Anterior cingulate cortex (tissue), 58 donors: ENCODE measurements at places on chromosomes 3 and 15.

DNA sequence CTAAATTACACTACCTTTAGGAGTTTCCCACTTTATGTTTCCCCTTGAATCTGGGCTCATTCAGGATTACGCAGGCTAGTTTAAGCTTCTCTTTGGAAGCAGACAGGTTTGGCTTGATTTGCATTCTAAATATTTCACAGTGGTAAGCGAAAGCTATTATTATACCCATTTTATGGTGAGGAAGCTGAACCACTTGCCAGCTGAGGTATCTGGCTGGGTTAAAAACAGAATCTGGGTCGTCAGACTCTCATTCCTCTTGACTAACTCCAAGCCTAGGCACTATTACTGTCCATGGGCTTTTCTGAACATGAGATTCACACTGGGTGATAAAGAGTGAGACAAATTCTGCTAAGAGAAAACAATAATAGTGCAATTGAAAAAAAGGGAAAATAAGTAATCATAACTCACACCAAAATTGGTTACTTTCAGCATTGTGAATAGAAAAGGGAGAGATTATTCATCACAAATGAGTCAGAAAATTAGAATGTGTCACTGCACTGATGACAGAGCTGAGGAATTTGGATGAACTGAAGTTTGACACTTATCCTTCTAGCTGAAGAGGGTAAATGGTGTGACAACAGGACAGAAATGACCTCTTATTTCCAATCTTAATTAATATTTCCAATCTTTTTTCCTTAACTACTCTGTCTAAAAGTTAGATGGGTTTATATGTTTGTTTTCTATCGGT, 211.3 kb downstream of the TIGIT start:
- no peak for DNase-seq

- no peak for DNase-seq
Observed at GRCh38 chr15:66016199-66016598, 146.9 kb downstream of the RAB11A start.

DNA sequence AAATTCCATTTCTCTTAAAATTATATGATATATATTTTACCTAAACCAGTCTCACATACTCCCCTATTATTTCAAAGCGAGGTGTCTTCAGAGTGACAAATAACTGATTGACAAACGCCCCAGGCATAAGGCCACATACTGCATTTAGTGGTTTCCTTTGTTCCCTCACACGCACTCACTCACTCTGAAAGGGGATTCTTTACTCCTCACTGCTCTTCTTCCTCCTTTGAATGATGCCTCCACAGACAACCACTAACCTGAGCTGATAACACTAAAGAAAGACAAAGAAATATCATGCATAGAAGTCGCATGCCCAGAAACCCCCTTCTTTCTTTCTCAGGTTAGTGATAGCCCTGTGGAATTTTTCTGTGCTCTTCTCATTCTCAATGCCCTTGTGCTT, 24.1 kb upstream of the BBX start:
- no peak for DNase-seq

DNA sequence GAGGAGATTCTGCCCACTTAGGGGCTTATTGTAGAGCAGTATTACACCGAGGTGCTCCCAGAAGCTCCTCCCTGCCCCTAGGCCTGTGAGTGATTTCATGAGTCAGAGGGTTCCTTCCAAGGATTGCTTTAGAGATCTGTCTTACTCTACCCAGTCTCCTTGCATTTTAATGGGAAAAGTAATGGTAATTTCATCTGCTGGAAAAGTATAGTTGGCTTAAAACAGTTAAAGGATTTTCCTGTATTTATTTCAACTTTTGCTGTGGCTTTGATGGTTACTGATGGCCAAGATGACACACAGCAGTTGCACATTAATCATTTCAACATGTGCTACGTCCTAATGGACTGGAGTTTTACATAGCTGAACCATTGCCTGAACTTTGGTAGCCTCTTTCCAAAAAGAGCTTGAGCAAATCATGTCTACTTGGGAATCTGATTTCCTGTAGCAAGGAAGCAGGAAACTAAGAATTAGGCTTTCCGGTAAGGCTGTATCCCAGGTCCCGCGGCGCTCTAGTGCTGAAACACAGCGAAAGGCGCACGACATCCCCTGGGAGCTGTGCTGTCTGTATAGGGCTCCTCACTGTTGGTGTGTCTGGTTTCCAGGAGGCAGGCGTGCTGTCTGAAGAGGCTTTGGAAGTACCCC, 9.2 kb upstream of the PGPEP1L start:
- DNase-seq: no peak

DNA sequence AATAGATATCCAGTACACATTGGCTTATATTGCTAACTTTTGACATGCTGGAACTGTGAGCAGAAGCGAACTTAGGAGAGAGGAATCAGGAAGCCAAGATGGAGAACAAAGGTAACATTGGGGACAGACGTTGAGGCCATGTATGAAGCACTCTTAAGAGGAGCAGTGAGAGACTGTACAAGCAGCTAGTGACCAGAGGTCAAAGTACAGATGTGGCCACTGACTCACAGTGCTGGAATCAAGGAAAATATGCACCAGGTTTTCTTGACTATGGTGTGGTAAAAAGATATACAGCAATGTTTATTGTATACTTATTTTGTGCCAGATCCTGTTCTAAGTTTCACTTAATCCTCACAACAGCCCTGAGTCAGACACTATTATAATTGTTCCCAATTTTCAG, 2.0 kb upstream of the IL20RB start:
- no peak for DNase-seq

GRCh38 chr3:117129516-117129915, 419.9 kb downstream of the TUSC7 start:
- DNase-seq: no peak

GRCh38 chr3:194130807-194131589, 5.0 kb upstream of the HES1 start:
- peak; percentile 34 for DNase-seq

GRCh38 chr3:63004448-63004847, 129.2 kb upstream of the CADPS start:
- no peak for DNase-seq

GRCh38 chr3:124118397-124118796, 126.5 kb upstream of the ROPN1 start:
- no peak for DNase-seq

GRCh38 chr3:71528816-71529215, 54.7 kb downstream of the FOXP1 start:
- no peak for DNase-seq
